Thoracic aorta endothelial cell (primary cell): ENCODE measurements at places on chromosomes 6 and 20. TPM values are rescaled to one million over a fixed set of nuclear protein-coding genes. Genes with fewer than 3 reads are reported as not detected.

The MYL9 gene
- total RNA-seq: 2.0 and 5.7 TPM in 2 replicates

The IPCEF1 gene
- total RNA-seq: 0.29 TPM in 1 of 2 replicates, not detected in the other

The MCM8 gene
- 18.1 and 20.2 TPM in 2 replicates for total RNA-seq

The UNC5CL gene
- total RNA-seq: 0.14 TPM in 1 of 2 replicates, not detected in the other

The MLIP gene
- total RNA-seq: 2.7 and 24.1 TPM in 2 replicates

The BHLHE23 gene
- not detected in 2 replicates for total RNA-seq

The OR2B6 gene
- not detected in 2 replicates for total RNA-seq

The HLA-DRB5 gene
- not detected in 2 replicates for total RNA-seq

The BMP5 gene
- total RNA-seq: 1.7 TPM in 1 of 2 replicates, not detected in the other

The MAP1LC3A gene
- total RNA-seq: 6.3 and 7.8 TPM in 2 replicates

The SOX18 gene
- total RNA-seq: 25.5 and 42.1 TPM in 2 replicates

The CD93 gene
- total RNA-seq: 323 and 495 TPM in 2 replicates

The MOG gene
- total RNA-seq: not detected in 2 replicates

The TREM2 gene
- total RNA-seq: not detected in 2 replicates

The SS18L1 gene
- 12.9 and 13.4 TPM in 2 replicates for total RNA-seq

The RIPOR3 gene
- total RNA-seq: not detected in 2 replicates
